ENCODE measurements at places on chromosomes 2 and 18. TPM values are rescaled to one million over a fixed set of nuclear protein-coding genes. Genes with fewer than 3 reads are reported as not detected.

GRCh38 chr18:35182151-35182550, 58.7 kb upstream of the ZNF397 start:
- DNase-seq, result no peak

- no peak for DNase-seq
Measured at GRCh38 chr2:216665717-216666116, 29.6 kb downstream of the IGFBP5 start.

DNA sequence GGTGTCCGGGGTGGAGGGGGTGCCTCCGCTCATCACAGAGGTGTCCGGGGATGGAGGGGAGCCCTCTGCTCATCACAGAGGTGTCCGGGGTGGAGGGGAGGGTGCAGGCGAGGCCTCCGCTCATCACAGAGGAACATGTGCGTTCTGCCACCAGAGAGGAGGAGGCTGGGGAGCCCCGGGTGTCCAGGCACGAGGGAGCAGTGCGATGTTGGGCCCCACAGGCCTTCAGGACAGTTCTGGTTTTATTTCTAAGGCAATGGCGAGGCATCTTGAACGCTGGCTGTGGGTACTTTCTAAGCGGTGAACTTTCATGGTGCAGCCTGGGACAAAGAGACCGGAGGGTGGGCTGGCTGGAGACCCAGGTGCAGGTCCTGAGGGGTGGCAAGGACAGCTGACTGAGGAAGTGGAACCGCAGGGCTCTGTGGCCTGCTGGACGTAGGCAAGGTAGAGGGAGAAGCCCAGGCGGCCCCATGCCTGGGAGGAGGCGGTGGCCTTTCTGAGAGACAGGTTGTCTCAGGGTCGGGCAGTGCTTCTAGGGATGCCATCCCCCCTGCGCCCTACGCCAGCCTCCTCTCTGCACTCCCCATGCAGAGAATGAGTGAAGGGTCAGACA, 196.6 kb upstream of the SALL3 start:
- no peak for DNase-seq

DNA sequence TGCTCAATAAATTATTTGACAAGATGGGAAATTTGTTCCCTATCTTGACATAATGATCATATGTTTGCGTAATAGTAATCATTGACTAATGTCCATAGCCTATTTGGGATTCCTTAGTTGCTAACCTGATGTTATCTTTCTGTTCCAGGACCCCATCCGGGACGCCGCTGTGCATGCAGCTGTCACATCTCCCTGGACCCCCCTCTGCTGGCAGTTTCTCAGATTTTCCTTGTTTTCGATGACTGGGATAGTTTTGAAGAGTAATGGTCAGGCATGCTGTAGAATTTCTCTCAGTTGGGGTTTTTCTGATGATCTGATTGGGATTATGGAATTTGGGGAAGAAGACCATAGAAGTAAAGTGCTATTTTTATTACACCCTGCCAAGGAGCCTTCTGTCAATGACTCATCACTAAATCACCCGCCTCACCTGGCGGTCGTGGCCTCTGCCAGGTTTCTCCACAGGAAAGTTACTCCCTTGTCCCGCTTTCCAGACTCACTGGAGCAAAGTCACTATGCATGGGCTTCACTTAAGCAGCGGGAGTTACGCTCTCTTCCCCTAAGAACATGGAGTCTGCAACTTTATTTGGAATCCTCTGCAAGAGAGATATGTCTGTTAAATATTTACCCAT, 19.9 kb upstream of the TMEM18 start:
- no peak for DNase-seq

GRCh38 chr2:75406131-75406581, 154.6 kb downstream of the EVA1A start:
- DNase-seq, result no peak

DNA sequence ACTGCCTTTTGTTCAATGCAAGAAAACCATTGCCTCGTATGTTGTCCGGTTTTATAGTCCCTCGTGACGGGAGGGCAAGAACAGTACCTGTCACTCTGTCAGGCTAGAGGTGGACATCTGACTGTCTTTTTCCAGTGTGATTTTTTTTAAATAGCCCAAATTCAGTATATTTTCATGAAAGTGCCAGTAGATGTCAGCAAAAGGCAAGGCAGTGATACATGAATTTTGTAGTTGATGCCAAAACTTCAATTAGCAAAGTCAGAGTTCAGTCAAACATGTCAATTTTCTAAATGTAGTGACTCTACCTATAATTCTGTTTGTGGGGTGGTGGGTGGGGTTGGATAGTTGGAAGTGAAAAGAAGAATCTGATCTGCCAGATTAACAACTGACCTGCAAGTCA, 296.0 kb upstream of the MC4R start:
- no peak for DNase-seq

The ADGRF3 gene
- total RNA-seq, result not detected

Data from suprapubic skin (tissue), 4 donors.